HL-60 (cell line): ENCODE measurements at places on chromosomes 6 and 20.

DNA sequence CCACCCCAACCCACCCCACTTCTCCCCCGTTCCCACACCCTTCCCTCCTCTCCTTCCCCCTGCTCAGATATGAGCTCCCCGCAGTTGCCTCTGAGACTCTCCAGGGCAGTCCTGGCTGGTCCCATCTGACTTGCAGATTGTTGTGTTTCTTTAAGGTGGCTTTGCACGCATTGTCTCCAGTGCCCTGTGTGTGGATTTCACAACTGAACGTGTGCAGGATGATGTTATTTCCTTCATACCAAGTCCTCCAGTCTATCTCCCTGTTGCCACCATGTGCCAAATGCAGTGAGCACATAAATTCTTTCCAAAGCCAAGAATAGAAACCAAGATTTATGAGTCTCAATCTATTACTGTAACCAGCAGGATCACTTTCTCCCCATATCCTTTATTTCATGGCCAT lies 79.1 kb downstream of the TMEM242 start:
- DNase-seq: no peak

GRCh38 chr6:5083813-5084359 lies 1.3 kb upstream of the PPP1R3G start:
- no peak for DNase-seq

DNA sequence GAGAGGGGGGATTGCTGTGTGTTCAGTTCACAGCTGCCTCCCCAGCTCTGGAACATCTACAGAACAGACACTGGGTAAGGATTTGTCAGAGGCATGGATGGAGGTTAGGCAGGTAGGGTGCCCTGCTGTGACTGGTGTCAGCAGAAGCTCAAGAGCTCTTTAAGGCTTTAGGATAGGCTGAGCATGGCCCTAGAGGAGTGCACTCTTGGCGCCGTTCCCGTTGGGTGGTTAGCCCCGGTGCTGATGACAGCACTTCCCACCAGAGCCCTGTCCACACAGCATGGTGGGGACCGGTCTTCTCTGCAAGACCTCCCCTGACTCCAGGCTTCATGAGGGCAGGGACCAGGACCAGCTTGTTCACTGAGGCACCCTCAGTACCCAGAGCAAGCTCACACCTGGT lies 262.0 kb downstream of the BMP7 start:
- no peak for DNase-seq

GRCh38 chr6:140478631-140479030 lies 1104.2 kb upstream of the CITED2 start:
- DNase-seq: no peak

DNA sequence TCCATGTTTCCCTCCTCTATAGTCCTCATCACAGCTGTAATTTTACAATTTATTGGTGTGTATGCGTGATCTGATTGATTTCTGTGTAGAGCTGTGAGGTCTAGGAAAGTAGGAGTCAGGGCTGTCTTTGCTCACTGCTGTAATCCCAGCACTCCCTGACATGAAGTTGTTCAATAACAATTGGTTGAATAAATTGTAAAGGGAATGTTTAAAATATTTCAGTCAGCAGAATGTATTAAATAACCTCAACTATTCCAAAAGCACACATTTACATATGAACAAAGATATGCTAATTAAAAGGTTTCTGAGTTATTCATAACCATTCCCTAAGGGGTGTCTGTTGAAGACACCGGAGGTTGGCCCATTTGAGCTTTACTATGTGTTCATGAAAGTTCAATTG lies 31.5 kb downstream of the NOX3 start:
- no peak for DNase-seq

- DNase-seq: no peak
Measured at GRCh38 chr6:45722876-45723275, 292.8 kb downstream of the CLIC5 start.

DNA sequence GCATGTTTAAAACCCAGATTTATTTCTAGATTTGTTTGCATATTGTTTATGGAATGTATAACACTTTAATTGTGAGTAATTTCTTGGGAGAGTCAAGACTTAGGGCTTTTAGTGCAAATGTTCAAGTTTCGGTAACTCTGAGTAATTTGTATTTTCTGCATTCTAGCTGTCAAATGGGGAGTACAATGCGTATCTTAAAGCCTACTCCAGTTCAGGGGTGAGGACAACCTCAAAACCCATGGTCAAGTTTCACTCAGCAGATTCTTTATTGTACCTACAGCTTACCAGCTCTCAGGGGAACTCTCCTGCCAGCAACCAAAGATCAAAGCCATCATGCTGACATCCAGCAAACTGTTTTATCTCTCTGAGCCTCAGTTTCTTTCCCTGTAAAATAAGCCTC lies 458.6 kb upstream of the JARID2 start:
- DNase-seq: no peak

DNA sequence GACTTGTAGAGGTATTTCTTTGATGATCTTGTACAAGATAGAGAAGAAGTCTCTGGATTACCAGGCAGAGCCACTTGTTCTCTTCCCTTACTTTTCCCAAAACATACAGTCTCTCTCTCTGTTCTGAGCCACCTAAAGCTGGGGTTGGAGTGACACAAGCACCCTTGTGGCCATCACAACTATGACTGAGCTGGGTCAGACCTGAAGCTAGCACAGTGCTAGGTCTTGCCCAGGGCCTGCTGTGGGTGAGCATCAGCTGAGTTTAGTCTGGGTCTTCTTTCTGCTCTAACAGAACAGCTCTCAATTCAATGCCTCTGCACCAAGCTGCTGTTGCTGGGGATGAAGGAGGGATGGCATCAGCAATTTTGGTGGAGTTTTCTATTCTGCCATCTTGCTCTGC lies 110.2 kb downstream of the HTR1B start:
- DNase-seq: no peak

GRCh38 chr20:17966432-17967310 lies 1.9 kb downstream of the SNX5 start:
- peak; percentile 41 for DNase-seq

DNA sequence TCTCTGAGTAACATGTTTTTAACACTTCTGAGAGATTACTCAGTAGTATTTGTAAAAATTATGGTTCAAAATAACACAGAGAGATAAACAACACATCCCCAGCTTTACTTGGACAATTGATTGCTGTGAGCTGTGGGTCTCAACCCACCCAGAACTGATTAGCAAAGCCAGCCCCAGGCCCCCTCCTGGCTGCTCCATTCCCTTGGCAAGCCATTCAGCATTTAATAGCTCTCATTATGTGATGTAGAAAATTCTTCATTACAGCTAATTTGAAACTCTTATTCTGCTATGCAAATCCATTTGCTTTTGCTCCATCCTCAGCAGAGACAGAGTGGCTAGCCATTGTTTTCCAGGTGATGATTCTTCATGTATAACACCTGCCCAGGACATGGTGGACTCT lies 16.6 kb upstream of the SIRT5 start:
- DNase-seq: no peak

GRCh38 chr6:79302341-79302740 lies 67.9 kb upstream of the HMGN3 start:
- no peak for DNase-seq

GRCh38 chr6:157634546-157634945 lies 188.5 kb upstream of the SNX9 start:
- no peak for DNase-seq

- DNase-seq: no peak
Measured at GRCh38 chr20:24017458-24017755, 28.8 kb upstream of the GGTLC1 start.

GRCh38 chr6:16432075-16433032 lies 194.0 kb downstream of the GMPR start:
- no peak for DNase-seq
